Natural killer cell (primary cell): ENCODE measurements at places on chromosomes 5 and 9. TPM values are rescaled to one million over a fixed set of nuclear protein-coding genes. Genes with fewer than 3 reads are reported as not detected.

- no peak overlapping the region for H3K27ac ChIP-seq
- H3K4me3 ChIP-seq, result no peak overlapping the region
- H3K27me3 ChIP-seq, result no peaks in the 10 kb centered on the region
- no peaks in the 10 kb centered on the region for H3K4me1 ChIP-seq
Measured at GRCh38 chr5:152601806-152602732, 197.0 kb upstream of the NMUR2 start.

GRCh38 chr5:155598552-155598951 is 585.0 kb downstream of the KIF4B start:
- no peak for DNase-seq
- H3K36me3 ChIP-seq, result no peaks in the 10 kb centered on the region
- H3K4me1 ChIP-seq, result no peaks in the 10 kb centered on the region

DNA sequence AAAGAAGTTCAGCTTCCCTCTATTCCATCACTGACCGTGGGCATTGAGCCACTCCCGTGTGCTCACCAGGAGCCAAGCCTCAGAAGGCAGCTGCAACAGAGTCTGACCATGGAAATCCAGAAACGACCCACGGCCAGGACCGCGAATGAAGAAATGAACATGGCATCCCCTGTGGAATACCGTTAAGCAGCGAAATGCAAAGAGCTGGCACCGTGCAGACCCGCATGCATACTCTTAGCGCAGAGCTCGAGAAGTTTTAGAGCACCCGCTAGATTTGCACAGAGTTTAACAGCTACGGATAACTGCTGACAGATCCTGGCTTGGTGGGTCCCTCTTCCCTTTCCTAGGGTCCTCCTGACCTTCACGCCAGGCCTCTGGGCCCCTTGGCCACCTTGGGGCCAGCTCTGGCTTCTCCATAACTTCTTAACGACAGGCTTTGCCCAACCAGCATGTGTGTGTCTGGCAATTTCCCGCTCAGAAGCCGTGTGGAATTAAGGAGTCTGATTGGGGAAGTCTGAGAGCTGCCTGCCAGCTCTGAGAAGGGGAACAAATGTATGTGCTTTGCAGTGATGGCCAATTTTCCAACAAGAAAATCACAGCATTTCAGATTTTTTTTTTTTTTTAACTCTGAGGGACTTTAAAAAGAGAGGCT is 75.3 kb upstream of the COL5A1 start:
- peak; percentile 1 for DNase-seq
- H3K36me3 ChIP-seq, result no peaks in the 10 kb centered on the region
- H3K4me1 ChIP-seq, result no peaks in the 10 kb centered on the region
- no peak overlapping the region for H3K4me3 ChIP-seq
- H3K27me3 ChIP-seq, result no peaks in the 10 kb centered on the region

GRCh38 chr5:153365547-153365946 is 124.9 kb upstream of the GRIA1 start:
- no peaks in the 10 kb centered on the region for H3K36me3 ChIP-seq
- no peaks in the 10 kb centered on the region for H3K27me3 ChIP-seq
- H3K4me3 ChIP-seq, result no peak overlapping the region

DNA sequence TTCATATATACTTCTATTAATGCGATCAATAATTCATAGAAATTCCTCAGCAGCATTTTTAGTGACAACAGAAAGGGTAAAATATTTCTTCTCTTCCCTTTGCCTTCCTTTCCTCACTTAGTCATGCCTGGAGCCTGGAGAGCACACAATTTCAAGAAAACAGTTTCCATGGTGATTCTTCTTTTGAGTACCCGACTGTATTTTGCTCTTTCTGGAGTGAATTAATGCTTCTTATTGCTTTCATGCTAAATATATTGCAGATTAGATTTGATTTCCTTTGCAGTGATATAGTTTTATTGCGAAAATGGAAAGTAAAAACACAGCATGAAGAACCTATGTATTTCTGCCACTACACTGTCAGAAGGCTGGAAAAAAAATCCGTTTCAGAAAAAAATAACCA is 153.5 kb downstream of the PPP2R2B start:
- H3K36me3 ChIP-seq, result no peaks in the 10 kb centered on the region
- no peak overlapping the region for H3K27ac ChIP-seq
- H3K27me3 ChIP-seq, result no peaks in the 10 kb centered on the region
- no peak for DNase-seq

- H3K4me3 ChIP-seq, result no peak overlapping the region
- H3K27ac ChIP-seq, result no peak overlapping the region
- no peaks in the 10 kb centered on the region for H3K36me3 ChIP-seq
- no peaks in the 10 kb centered on the region for H3K27me3 ChIP-seq
Measured at GRCh38 chr5:39396843-39397242, 27.9 kb downstream of the DAB2 start.

- DNase-seq, result no peak
- no peak overlapping the region for H3K4me3 ChIP-seq
- H3K27ac ChIP-seq, result no peak overlapping the region
- no peaks in the 10 kb centered on the region for H3K27me3 ChIP-seq
Measured at GRCh38 chr5:104431981-104432380, 869.4 kb upstream of the NUDT12 start.

DNA sequence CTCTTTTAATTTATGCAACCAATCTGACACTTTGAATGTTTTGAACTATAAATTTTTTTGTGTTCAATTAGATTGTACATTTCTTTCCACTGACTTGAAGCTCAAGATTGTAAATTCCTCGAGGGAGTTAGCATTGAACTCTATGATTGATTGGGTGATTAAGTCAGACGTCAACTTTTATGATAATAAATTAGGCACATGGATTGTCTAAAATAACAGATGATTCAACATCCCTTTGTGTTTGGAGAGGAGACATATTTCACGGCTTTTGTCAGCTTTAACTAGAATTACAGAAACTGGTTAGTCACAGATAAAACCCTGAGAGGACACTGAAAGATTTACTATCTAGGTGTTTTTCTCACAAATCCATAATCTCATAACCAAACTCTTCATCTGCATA is 32.7 kb upstream of the TXNDC8 start:
- DNase-seq, result no peak
- H3K4me1 ChIP-seq, result no peaks in the 10 kb centered on the region
- no peak overlapping the region for H3K27ac ChIP-seq
- no peaks in the 10 kb centered on the region for H3K27me3 ChIP-seq

DNA sequence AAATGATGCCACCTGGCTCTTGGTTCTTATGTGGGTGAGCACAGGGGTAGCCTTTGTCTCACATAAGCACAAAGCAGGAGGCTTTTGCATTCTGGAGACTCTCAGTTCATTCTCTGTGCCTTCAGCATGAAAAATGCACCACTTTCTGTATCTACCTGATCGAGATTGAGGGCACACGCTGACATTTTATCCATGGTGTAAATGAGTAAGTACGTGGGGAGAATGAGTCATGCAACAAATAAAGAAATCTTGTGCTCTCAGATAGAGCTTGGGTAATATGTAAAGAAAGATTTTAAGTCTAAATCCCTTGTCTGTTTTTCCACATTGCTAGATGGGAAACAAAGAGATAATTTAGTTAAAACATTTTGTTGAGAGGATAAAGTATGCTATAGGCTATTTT is 607.2 kb upstream of the WWC1 start:
- no peak for DNase-seq
- no peaks in the 10 kb centered on the region for H3K4me1 ChIP-seq
- H3K4me3 ChIP-seq, result no peak overlapping the region
- H3K27me3 ChIP-seq, result no peaks in the 10 kb centered on the region
- no peaks in the 10 kb centered on the region for H3K36me3 ChIP-seq
- no peak overlapping the region for H3K27ac ChIP-seq

DNA sequence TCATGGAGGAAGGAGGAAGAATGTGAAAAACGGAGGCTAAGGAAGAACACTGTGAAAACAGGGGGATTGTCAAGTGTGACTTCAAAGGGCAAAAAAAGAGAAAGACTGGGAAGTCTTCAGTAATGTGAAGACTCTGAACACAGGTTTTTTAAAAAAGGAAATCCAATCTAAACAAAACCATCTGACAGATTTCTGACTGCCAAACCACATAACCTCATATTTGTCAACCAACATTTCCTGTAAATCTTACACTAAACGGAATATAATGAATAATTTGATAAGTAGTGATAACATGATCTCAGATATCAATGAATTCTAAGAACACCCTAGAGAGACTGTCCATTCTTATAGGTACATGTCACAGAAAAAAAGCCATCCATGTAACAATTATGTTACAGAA is 124.7 kb downstream of the FBN2 start:
- no peaks in the 10 kb centered on the region for H3K4me1 ChIP-seq
- H3K27ac ChIP-seq, result no peak overlapping the region
- H3K27me3 ChIP-seq, result no peaks in the 10 kb centered on the region
- no peak overlapping the region for H3K4me3 ChIP-seq
- no peak for DNase-seq
- H3K36me3 ChIP-seq, result no peaks in the 10 kb centered on the region

GRCh38 chr5:143142596-143143435 is 260.7 kb downstream of the NR3C1 start:
- H3K27me3 ChIP-seq, result no peaks in the 10 kb centered on the region
- no peak overlapping the region for H3K27ac ChIP-seq
- no peak for DNase-seq

GRCh38 chr5:170273968-170274710 is 23.4 kb downstream of the LCP2 start:
- peaks cover 79% of the 10 kb centered on the region for H3K4me1 ChIP-seq
- no peaks in the 10 kb centered on the region for H3K27me3 ChIP-seq
- peak overlapping the region; percentile 52 for H3K27ac ChIP-seq

GRCh38 chr9:37971108-37971459 is 67.2 kb upstream of the SLC25A51 start:
- no peaks in the 10 kb centered on the region for H3K4me1 ChIP-seq
- H3K4me3 ChIP-seq, result no peak overlapping the region
- H3K27ac ChIP-seq, result no peak overlapping the region
- no peaks in the 10 kb centered on the region for H3K27me3 ChIP-seq

DNA sequence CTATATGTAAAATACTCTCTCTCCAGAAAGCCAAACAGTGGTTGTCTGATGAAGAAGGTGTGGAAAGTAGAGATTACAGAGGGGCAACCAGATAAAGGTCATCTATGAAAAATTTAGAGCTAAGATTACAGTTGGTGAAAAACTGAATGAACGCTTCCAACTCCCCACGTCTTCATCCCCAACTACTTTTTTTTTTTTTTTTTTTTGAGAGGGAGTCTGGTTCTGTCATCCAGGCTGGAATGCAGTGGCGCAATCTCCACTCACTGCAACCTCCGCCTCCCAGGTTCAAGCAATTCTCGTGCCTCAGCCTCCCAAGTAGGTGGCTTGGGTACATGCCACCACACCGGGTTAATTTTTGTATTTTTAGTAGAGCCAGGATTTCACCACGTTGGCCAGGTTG is 64.3 kb downstream of the RAPGEF6 start:
- H3K4me3 ChIP-seq, result no peak overlapping the region
- no peaks in the 10 kb centered on the region for H3K36me3 ChIP-seq
- no peak overlapping the region for H3K27ac ChIP-seq
- H3K27me3 ChIP-seq, result no peaks in the 10 kb centered on the region

DNA sequence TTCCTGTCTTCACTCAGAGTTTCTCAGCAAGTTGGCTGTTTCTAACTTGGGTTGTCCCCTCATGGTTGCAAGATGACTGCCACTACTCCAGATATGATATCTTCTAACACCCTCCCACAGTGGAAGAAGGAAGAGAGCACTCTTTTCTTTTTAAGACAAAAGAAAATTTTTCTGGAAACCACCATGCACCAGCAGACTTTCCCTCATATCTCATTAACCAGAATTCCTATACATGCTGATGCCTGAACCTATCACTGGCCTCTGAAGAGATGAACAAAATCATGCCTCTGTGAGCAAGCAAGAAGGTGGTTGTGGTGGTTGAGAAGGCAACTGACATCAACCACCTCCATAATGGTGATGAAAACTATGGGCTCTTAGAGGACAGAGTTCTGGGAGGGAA is 56.8 kb downstream of the FEM1C start:
- H3K27me3 ChIP-seq, result no peaks in the 10 kb centered on the region
- no peak for DNase-seq

GRCh38 chr5:141855265-141856036 is 22.8 kb downstream of the PCDH1 start:
- H3K36me3 ChIP-seq, result no peaks in the 10 kb centered on the region
- no peak overlapping the region for H3K27ac ChIP-seq
- no peaks in the 10 kb centered on the region for H3K27me3 ChIP-seq
- H3K4me3 ChIP-seq, result no peak overlapping the region

GRCh38 chr9:133181561-133181960 is 17.8 kb upstream of the GBGT1 start:
- H3K4me3 ChIP-seq, result no peak overlapping the region
- peaks cover 19% of the 10 kb centered on the region for H3K4me1 ChIP-seq
- no peak overlapping the region for H3K27ac ChIP-seq
- no peaks in the 10 kb centered on the region for H3K36me3 ChIP-seq

DNA sequence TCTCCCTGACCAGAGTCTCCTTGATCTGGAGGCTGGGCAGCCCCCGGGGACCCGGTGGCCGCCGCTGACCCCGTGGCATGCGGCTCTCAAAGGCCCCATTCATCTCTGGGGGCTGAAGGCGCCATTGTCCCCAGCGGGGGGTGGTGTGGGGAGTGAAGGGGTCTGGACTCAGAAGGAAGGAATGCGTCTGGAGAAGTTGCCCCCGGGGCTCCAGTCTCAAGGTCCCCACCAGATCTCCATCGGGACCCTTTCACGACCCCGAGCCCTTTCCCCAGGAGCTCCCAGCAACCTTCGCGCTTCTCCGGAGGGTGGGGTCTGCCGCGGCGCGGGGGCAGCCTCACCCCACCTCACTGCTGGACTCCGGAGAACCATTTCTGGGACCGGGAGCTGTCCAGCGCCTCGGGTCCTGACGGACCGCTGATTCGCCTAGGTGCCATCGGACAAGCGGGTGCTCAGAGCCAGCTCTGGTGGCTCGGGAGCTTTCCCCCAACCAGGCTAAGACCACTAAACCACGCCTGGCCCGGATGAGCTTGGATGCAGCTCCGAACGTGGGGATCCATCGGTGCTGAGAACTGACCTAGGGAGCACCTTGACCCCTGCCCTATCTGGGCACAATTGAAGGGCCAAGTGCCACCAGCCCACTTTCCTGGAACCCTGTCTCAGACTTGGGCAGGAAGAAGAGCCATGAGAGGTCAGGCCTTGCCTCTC is 5.1 kb upstream of the PCDH1 start:
- no peak for DNase-seq
- no peak overlapping the region for H3K27ac ChIP-seq
- H3K4me1 ChIP-seq, result peaks cover 11% of the 10 kb centered on the region
- H3K4me3 ChIP-seq, result no peak overlapping the region

GRCh38 chr5:154475591-154476353 is 2.3 kb downstream of the HAND1 start:
- no peak overlapping the region for H3K27ac ChIP-seq
- peaks cover 57% of the 10 kb centered on the region for H3K4me1 ChIP-seq
- H3K27me3 ChIP-seq, result peaks cover 84% of the 10 kb centered on the region
- no peak overlapping the region for H3K4me3 ChIP-seq
- DNase-seq, result no peak
- no peaks in the 10 kb centered on the region for H3K36me3 ChIP-seq

ACTBL2 gene
- total RNA-seq, result not detected

PCDHA3 gene
- not detected for total RNA-seq

CDH6 gene
- not detected for total RNA-seq

PHYHD1 gene
- 5.4 TPM for total RNA-seq

ANKRD34B gene
- total RNA-seq, result not detected

CKMT2 gene
- total RNA-seq, result not detected

ZNF483 gene
- 5.8 TPM for total RNA-seq

PCDHGA12 gene
- 1.1 TPM for total RNA-seq

GPR150 gene
- 0.63 TPM for total RNA-seq

PDE8B gene
- not detected for total RNA-seq
